ENCODE measurements at places on chromosomes 7 and 10. TPM values are rescaled to one million over a fixed set of nuclear protein-coding genes. Genes with fewer than 3 reads are reported as not detected.
A peak's percentile ranks its signal among the peaks of the same experiment; 100 is the strongest.

Gene TMEM60
- total RNA-seq, result 8.9 TPM

Gene DNAH11
- total RNA-seq, result 0.02 TPM

DNA sequence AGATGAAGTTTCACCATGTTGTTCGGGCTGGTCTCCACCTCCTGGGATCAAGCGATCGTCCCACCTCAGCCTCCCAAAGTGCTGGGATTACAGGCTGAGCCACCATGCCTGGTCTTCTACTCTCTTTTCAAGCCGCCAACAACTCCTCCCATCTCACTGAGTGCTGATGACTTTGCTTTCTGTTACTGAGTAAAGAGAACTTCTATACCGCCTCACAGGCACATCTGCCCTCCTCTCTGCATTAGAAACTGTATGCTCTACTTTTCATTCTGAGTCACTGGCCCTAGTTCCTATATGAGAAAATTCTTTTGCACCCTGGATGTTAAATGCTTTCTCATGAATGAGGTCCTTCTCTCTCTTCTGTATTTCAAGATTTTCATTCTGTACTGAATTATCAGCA lies 2.2 kb upstream of the ZNF239 start:
- H3K4me3 ChIP-seq, result no peak overlapping the region
- H3K27me3 ChIP-seq, result no peaks in the 10 kb centered on the region
- H3K27ac ChIP-seq, result no peak overlapping the region

DNA sequence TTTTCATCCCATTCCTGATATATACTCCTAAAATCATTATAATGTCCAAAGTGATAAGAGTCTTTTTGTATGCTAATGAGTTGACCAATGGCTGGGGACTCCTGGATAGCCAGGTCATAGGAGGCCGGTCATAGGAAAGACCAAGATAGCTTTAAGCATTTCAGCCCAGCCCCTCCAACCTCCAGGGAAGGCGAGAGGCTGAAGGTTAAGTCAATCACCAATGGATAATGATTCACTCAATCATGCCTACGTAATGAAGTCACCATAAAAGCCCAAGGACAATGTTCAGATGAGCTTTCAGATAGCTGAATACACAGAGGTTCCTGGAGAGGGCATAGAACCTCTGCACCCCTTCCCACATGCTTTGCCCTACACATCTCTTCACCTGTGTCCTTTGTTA lies 75.7 kb downstream of the VWDE start:
- H3K36me3 ChIP-seq, result no peaks in the 10 kb centered on the region
- DNase-seq, result no peak
- no peaks in the 10 kb centered on the region for H3K27me3 ChIP-seq
- H3K27ac ChIP-seq, result no peak overlapping the region
- no peak overlapping the region for H3K4me3 ChIP-seq

Gene CCDC3
- not detected for total RNA-seq

DNA sequence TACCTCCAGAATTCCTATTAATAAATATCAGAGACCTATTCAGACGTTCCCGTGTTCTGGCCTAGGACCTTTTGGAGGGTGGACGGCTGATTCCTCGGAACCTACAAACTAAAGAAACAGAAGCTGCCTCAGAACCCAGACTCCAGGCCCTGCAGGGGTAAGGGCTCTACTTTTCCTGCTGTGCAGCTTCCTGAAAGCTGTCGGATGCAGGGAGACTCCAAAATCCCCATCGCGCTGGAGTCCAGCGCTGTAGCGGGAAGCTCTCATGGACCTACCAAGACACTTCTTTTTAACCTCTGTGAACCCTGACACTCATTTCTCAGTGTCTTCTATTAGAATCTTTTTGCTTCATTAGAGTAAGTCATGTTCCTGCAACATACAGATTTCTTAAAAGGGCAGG lies 244.5 kb upstream of the PITRM1 start:
- no peaks in the 10 kb centered on the region for H3K27me3 ChIP-seq
- H3K4me1 ChIP-seq, result peaks cover 11% of the 10 kb centered on the region
- no peaks in the 10 kb centered on the region for H3K36me3 ChIP-seq
- H3K27ac ChIP-seq, result no peak overlapping the region
- no peak for DNase-seq

GRCh38 chr10:65742906-65743305 lies 1182.9 kb upstream of the LRRTM3 start:
- H3K4me3 ChIP-seq, result no peak overlapping the region
- H3K27me3 ChIP-seq, result no peaks in the 10 kb centered on the region
- no peak overlapping the region for H3K27ac ChIP-seq
- H3K4me1 ChIP-seq, result no peaks in the 10 kb centered on the region
- no peak for DNase-seq

DNA sequence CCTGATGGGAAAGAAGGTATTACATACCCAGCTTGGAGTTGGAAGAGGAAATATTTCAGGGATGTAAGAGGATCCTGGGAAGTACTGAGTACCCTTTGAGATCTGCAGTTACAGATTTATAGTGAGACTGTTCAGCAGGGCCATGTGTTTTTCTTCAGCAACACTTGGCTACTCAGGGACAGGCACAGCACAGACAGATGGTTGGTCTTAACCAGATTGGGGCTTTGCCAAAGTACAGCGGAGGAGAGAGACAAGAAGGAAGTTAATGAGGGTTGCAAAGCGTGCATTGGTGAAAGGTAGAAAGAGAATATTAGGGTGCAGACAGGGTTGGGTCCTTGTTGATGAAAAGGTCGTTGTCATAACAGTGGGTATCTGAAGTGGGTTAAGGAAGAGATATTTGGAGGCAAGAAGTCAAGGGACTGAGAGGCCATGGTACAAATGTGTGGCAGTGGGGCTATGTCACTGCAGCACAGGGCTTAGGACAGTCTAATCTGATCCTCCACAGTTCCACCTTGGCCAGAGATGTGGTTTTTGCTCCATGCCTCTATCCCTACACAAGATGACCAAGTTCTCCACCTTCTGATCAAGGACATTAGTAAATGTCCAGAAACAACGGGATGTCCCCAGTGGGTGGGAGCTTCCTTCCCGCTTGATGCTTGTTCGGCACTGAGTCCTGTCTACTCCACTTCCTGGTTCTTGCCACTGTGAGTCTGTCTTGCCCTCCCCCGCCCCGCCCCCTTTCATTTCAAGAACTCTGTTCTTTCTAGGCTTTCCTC lies 18.9 kb upstream of the DNAJC1 start:
- H3K27ac ChIP-seq, result no peak overlapping the region
- DNase-seq, result peak; percentile 49
- no peaks in the 10 kb centered on the region for H3K36me3 ChIP-seq
- peak overlapping the region; percentile 38 for H3K4me3 ChIP-seq
- H3K4me1 ChIP-seq, result peaks cover 13% of the 10 kb centered on the region

All from CD8-positive, alpha-beta memory T cell (primary cell).